ENCODE measurements at places on chromosomes 12 and 14.

DNA sequence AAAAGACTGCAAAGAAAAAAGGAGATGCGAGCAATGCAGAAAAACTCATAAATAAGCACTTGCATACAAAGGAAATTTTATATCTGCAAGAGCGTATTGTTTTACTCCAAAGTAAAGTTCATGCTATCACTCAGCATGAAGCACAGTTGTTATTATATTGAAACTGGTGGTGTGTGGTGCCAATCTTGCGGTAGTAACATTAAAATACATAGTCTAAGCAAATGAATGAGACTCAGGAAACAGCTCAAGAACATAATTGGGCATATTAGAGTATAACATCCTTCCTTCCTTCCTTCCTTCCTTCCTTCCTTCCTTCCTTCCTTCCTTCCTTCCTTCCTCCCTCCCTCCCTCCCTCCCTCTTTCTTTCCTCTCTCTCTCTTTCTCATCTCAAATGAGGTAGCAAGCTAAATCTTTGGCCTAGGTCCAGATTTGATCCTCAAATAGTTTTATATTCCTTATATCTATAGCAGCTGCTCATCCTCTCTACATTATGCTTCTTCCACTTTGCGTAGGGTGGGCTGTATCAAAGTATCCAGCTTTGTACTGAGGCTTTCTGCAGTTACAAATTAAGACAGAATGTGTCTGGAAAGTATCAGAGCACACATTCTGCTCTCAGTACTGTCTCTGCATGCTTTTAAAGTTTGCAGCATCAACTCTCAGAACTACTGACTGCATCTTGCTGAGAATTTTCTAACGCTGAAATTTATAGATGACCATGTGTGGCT lies 718.3 kb downstream of the RERGL start:
- no peak for DNase-seq

DNA sequence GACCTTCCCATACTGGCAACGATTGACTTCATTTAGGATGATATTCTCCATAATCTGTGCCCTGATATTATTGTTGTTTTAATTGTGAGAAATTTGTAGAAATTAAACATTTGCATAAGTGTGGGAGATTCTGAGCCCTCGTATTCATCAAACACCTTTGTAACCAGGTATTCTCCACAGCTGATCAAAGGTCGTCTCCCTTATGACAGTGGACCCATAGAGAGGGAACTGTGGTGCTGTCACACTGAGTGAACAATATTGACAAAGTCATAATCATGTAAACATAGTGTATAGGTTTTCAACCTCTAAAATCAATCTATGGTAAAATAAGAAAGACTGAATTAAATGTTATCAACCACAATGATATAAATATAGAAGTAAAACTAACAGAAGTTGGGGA lies 14.9 kb upstream of the PLEKHG3 start:
- DNase-seq = no peak

GRCh38 chr12:131907379-131908091 lies 13.1 kb downstream of the ULK1 start:
- no peak for DNase-seq

DNA sequence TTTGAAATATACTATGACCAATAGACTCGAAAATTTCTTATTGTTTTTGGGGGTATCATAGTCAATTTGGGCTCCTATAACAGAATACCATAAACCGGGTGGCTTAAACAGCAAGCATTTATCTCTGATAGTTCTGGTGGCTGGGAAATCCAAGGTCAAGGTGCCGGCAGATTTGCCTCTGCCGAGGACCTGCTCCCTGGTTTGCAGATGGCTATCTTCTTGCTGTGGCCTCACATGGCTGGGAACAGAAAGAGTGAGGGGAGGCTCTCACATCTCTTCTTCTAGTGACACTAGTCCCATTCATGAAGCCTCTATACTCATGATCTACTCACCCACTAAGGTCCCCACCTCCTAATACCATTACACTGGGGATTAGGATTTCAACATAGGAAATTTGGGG lies 70.7 kb downstream of the BORCS5 start:
- no peak for DNase-seq

GRCh38 chr14:35331605-35332516 lies 39.7 kb downstream of the PSMA6 start:
- no peak for DNase-seq

DNA sequence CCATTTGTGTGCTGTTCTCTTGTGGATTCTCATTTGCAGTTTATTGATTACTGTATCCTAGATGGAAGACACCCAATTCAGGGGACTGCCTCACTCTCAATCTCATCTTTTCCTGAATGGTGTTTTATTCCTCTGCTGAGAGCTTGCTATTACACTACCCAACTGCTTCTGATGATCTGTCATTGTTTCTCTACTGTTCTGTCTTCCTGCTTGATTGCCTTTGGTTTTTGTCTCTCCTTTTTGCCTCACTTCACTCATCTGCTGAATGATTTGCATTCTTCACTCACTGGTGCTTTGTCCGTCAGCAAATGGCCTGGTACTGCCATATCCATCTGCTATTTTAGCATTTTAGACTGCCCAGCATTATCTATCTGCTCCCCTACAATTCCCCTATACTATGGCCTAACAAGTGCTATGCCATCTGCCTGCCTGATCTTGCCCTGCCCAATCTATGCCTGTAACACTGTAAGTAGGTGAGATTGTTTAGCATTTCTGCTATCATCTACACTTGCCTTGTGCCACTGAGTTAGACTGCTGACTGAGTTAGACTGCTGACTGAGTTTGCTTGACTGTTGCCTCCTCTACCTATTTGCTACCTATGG lies 335.1 kb downstream of the GPHN start:
- DNase-seq = no peak

DNA sequence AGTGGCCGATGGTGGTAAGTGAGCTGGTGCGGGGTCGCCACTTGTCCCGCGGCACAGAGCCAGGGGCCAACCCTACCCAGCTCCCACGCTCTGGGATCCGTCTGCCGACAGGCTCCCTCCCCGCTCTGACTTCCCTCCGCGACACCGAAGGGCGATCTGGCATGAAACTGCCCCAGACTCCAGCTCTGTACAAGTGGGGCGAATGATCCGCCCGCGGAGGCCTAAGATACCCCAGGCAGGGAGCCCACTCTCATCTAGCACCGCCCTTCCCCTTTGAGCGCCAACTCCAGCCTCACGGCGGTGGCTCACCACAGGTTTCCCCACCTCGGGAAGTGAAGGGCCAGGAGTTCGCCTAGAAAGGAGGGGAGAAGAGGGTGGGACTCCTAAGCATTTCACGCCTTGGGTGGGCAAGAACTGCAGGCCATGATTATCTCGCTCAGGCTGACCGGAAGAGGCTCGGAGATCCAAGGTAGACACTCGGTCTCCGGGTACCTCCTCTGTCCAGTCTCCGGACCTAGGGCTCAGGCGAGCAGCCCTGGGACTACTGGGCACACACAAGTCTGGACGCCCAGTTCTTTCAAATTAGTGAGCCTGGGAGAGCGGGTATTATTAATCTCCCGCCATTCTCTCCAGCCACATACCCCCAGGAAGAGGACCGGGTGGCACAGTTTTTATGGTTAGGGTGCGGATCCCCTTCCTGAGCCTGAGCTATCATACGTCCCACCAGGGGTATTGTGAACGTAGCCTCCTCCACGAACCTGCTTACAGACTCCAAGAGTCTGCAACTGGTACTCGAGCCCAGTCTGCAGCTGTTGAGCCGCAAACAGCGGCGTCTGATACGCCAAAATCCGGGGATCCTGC lies 849 bp downstream of the WNT1 start:
- no peak for DNase-seq

GRCh38 chr12:114916541-114916940 lies 232.6 kb upstream of the TBX3 start:
- DNase-seq = no peak

DNA sequence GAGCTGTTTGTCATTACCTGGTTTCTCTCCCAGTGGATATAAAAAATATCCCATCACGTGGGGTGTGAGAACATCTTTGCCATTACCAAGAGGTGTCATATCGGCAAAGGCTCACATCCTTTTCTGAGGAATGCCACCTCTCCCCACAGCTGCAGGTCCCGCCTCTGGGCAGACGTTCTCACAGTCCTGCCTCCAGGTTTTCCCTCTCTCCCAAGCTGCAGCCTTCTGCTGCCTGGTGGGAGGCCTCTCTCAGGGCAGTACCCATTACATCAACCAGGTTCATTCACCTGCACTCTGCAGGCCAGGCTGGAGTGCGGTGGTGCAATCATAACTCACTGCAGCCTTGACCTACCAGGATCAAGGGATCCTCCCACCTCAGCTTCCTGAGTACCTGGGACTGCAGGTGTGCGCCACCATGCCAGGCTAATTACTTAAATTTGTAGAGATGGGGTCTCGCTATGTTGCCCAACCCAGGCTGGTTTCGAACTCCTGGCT lies 15.0 kb upstream of the TMEM119 start:
- DNase-seq = no peak

DNA sequence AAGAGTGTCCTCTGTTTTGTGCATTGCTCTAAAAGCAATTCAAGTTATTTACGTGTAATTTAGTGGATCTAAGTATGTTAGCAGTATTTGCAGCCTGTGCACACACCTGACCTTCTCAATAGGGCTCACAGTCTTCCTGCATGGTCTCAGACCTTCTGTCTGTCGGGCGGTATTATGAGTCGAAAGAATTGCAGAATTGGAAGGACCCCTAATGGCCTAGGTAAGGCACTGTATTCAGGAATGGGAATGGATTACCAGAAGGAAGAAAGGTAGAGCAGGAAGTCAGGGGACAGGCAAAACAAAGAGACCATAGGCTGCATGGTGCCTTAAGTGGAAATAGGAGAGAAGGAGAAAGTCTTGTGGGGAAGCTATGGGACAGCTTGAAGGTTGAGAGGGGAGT lies 341.6 kb downstream of the VRK1 start:
- no peak for DNase-seq

DNA sequence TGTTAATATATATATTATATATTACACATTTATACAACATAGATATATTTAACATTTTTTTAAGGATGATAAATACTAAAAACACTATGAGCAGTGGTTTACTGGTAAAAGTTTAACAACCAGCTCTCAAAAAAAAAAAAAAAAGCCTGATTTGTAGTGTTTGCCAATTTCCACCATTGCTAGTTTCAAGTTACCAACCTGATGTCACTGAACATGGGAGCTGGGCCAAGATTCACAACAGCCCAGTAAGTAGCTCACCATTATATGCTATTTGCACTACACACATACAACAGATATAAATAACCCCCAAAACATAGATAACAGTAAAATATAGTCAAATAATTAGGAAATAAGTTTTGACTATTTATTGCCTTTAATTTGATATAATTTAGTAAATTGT lies 28.9 kb upstream of the TMX1 start:
- no peak for DNase-seq

DNA sequence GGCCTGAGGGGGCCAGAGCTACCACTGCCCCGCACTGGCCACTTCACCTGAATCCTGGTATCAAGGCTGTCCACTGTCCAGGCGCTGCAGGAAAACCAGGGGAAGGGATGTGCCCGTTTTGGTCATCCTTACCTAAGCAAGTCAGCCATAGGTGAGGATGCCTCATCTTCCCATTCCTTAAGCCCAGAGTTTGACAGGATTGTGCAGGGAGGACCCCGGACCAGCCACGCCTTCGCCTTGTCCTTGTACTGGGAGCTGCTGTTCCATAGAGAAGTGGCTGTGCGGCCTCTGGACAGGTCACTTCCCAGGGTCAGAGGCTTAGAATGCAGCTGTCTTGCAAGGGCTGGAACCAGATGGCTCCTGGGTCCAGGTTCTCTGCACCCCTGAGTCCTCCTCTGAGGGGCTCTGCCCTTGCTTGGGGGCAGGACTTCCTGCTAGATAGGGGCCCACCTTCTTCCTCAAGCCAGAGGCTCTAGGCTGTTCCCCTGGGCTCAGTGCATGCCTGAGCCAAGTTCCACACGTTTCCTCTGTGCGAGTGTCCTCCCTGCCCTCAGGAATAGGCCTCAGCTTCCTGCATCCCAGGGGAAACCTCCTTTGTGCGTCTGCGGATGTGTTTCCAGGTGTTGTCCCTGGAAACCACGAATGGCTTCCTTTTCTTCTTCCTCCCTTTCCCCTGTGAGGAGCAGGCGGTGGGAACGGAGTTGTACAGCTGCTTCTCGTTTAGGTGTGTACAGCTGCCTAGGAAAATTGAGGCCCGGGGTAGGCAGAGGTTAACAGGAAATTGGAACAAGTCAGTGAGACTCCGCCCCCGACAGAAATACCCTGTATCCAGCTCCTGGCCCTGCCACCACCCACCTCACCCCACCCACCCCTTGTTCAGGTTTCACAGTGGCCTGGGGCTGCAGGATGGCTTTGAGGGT lies 54.3 kb upstream of the RIN3 start:
- no peak for DNase-seq

DNA sequence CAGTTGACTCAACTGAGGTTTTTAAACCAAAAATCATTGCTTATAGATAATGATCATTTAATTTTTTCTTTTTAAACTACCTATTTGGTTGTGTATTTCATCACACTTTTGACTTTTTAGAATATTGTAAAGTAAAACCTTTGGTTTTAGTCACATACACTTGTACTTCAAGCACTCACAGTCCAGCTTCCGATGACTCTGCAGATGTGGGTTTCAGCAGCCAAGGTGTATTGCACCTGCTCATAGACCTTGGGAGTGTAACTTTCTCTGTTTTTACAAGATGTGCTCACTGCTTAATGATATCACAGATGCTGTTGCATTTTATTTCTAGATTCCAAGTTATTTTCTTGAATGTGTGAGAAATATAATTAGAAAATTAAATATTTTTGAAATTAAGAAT lies 188.3 kb upstream of the SLC38A2 start:
- no peak for DNase-seq

- no peak for DNase-seq
These were observed 51.1 kb downstream of the CALM1 start for GRCh38 chr14:90447720-90448497.

All from AML-193 (cell line).